Activated CD4-positive, CD25-positive, alpha-beta regulatory T cell (primary cell): ENCODE measurements at places on chromosomes 5 and 9.

- no peak for DNase-seq
These were observed 12.9 kb upstream of the ACTBL2 start for GRCh38 chr5:57495285-57496086.

DNA sequence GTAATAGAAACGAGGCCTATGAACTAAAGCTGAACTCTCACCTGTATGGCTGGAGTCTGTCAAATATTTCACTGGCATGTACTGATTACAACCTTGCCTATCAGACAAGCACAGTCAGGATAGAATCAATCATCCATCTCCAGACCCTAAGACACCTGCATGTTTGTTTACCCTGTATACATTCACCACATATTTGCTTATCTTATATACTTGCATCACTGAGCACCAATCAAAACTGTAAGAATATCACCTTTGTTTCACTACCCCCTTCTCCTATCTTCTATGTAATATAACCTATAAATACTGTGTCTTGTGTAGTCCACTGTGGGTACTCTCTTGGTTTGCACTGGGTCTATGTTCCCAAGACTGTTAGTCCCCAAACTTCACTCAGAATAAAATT lies 1085.7 kb downstream of the TAF11L14 start:
- no peak for DNase-seq

GRCh38 chr5:36792560-36793180 lies 83.9 kb upstream of the NIPBL start:
- DNase-seq: no peak

DNA sequence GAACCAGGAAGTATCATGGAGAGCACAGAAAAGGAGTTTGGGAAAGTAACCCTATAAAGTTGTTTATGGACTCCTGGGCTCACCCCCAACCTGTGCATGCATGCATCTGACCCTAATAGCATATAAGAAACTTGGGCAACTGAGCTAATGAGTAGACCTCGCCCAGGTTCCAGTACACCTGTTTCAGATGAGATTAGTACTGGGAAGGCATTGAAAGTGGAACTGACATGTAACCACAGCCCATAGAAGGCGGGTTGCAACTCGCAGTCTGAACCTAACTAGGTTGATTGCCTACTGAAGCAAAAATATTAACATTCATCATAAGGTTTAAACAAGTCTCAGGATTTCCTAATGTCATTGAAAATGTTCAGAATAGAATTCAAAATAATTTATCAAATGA lies 87.0 kb downstream of the WNK2 start:
- DNase-seq: no peak

- DNase-seq: no peak
These were observed 77.4 kb upstream of the WWC1 start for GRCh38 chr5:168214071-168214470.

GRCh38 chr9:581673-582497 lies 259.6 kb upstream of the DMRT1 start:
- DNase-seq: no peak

DNA sequence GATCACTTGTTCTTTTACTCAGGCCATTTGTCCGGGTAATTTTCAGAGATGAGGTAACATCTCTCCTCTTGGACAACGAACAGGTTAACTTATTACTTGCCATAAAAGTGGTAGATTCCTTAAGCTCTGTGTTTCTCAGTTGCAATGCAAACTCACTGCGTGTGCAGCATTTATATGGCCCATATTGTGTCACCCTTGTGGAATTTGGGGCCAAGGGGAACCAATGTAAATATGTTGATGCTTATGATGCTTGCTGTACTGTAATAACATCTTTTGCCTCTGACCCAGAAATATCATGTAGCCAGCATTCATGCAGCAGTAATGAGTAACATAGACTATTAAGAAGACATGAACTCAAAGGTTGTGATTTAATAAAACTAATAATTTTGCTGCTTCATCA lies 175.8 kb downstream of the ADAMTS6 start:
- no peak for DNase-seq

GRCh38 chr9:110928599-110928998 lies 109.7 kb downstream of the LPAR1 start:
- DNase-seq: no peak

- DNase-seq: no peak
These were observed 17.5 kb downstream of the LMX1B start for GRCh38 chr9:126631254-126631653.

DNA sequence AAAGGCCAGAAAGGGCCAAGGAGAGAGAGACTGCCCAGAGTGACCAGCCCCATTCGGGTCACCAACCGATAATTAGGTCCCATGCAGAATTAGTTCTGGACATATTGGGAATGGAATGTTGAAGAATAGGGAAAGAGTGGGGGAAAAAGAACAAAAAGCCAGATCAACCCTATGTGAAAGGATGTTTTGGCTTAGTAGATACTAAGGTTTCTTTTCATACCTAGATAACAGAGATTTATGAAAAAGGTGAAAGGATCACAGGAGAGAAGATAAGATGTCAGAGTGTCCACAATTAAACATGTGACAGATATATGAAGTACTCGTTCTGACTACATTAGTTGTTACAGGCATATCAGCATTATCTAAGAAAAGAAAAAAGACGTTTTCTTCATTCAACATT lies 52.1 kb downstream of the MARCHF3 start:
- DNase-seq: no peak

DNA sequence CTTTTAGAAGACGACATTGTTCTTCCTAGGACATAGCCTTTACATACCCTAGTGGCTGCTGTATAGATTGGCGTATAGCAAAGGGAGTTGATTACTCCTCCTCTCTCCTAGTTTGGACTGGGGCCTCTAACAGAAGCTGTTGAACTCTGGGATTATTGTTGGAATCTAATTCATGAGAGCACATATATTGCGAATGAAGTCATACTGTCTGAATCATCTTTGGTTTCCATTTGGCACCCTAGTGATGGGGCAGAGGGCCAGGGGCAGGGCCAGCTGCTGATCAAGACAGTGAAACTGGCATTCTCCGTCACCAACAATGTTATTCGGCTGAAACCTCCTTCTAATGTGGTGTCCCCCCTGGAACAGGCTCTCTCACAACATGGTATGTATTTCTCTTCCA lies 40.3 kb downstream of the NUP188 start:
- DNase-seq: no peak

DNA sequence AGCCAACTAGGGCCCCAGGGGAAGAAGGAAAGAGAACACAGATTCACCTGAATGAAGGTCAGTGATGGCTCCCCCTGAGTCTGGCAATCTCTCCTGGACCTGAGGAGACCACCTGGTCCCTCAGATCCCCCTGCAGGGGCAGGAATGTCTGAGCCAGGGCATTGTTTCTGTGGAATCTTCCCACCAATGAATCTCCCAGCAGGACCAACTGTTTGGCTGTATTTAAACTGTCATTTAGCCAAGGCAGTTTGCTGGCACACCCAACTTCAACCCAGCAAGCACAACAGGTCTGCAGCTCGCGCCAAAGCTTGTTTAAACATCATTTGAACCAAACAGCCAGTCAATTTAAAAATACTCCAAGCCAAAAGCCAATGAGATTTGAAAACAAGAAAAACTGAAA lies 92.6 kb downstream of the SH3TC2 start:
- DNase-seq: no peak

DNA sequence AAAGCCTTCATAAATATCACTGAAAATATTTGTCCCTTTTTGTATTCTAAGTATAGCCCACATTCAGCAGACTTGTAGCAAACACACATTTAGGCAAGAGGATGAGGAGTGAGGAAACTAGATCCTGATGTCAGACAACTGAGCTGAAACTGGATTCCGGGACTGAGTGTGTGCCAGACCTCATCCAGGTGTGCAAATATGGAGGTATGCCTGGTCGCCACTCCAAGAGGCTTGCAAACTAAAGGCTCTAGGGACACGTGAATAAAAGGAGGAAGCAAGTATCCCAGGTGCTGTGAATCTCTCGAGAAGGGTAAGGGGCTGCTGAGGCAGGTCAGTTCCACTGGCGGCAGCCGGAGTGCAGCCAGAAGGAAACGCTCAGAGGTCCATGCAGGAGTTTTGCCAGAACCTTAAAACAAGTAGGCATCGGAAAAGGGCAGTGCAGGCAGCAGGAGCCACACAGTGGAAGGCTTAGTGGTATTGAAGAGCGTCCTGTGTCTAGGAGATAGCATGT lies 77.4 kb upstream of the ALDH1B1 start:
- DNase-seq: no peak

- DNase-seq: no peak
These were observed 22.2 kb downstream of the NKD2 start for GRCh38 chr5:1030801-1031271.

GRCh38 chr5:145859897-145860296 lies 12.9 kb downstream of the GRXCR2 start:
- no peak for DNase-seq

DNA sequence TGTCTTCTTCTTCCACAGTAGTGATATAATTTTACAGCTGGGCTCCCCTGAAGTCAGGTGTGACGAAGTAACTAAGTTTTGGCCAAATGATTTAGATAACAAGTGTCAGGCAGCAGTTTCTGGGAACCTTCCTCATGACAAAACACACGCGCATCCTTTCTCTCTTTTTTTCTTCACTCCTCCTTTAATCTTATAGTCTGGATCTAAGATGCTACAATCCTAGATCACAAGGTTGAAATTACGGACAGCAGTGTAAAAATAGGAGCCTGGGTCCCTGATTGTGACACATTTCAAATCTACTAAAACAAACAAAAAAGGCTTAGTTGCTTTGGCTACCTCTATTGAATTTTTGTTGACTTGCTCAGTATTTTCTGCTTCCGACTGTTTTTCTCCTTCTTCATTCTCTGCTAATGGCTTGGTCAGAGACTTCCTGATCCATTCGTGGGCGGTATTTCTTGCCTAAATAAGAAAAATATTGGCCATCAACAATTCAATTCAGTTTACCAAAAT lies 36.1 kb downstream of the FAM114A2 start:
- DNase-seq: no peak

- DNase-seq: no peak
These were observed 37.7 kb downstream of the SMIM23 start for GRCh38 chr5:171823269-171823668.

DNA sequence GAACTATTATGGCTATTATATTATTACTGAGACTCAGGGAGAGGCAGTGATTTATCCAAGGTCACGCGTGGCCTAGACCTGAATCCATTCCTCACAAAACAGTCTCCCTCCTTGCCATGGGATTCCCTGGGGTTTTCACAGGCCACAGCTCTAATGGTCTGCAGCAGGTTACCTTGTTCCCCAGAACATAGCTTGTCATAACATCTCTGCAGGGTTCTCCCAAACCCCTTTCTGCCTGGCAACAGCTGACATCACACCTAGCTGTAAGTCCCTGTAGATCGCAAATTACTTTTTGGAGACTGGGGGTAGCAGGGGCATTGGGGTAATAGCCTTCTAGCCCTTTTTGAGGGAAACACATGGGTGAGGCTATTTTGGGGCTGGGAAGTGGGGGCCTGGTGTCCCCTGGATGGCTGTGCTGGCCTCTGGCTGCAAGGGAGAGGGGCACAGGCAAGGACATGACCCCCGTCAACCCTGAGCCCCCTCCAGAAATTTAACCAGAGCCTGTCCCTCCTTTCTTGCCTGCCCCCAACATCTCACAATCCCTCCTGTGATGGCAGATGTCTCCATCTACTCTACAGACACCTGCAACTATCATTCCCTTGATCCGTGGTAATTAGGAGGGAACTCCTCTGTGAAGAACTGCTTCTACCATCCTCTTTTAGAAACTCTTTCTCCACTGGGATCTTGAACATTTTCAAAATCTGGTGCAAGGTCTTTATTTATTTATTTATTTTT lies 1.3 kb downstream of the CD74 start:
- DNase-seq: peak; percentile 43

GRCh38 chr5:74885170-74885569 lies 19.0 kb upstream of the FAM169A start:
- no peak for DNase-seq

GRCh38 chr5:1299511-1299850 lies 4.6 kb upstream of the TERT start:
- DNase-seq: no peak

- DNase-seq: no peak
These were observed 505 bp downstream of the SPTAN1 start for GRCh38 chr9:128552744-128553440.

- DNase-seq: no peak
These were observed 5.5 kb downstream of the C5orf15 start for GRCh38 chr5:133962801-133963476.

DNA sequence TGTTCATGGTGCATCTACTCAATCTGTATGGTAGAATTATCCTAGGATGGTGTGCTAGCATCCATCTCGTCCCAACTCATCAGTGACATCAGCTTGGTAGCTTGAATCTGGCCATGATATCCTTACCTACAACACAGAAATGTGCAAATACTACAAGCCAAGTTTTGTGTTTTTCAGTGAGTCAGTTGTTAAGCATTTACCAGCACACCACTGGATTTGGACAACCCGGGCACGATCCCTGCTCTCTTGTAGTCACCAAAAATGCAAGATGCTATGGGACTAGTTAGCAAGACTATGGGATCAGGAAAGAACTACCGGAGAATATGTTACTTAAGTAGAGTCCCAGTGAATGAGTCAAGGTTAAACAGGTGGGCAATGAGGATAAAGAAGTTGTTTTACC lies 32.1 kb upstream of the ZNF354B start:
- no peak for DNase-seq

DNA sequence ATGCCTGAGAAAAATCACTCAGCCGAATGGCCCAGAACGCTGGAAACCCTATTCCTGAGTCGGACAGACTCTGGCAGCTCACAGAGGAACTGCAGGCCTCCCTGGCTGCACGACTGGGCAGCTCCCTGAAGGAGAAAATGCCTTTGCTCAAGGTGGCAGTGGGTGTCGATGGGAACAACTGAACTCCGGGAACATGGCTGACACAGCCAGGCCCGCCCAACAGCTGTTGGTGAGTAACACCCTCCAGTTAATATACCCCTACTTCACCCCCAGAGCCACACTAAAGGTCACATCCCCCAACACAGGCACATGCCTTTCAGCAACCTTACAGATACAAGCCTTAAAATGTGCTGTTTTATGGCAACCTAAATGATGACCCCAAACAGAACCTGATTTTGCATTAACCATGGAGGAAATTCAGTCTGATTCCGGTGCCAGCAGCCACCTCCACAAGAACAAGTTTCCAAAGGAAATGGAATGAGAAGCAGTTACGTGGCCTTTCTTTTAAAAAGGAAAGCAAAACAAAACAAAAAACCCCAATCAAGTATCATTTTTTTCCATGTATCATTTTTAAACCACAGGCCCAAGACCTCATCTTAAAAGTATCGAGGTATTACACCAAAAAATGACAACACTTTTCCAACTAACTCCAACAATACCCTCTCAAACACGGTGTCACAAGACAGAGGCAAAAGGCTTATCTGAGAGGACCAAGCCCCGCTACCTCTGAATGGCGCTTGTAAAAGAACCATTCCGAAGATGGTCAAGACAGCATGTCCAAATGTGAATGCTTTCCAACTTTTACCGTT lies 3.1 kb downstream of the KLF9 start:
- DNase-seq: no peak

DNA sequence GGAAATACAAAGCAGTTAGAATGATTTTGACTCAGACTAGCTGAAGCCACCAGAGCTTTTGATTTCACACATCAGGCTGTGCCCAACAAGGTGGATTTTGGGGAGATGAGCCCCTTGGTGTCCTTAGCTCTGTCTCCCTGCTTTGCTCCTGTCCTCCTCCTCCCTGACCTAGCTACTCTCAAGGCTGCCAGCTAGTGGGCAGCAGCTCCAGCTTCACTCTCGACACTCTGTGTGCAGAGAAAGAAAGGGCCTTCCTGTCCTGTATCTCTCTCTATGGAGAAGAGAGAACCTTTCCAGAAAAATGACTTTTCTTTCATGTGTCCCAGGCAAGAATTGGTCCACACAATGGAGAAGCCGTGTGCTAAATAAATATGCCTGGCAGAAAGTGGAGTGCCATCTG lies 446.2 kb downstream of the SEMA5A start:
- no peak for DNase-seq
